Smooth muscle cell of the brain vasculature (primary cell): ENCODE measurements at places on chromosomes 1 and 21.

DNA sequence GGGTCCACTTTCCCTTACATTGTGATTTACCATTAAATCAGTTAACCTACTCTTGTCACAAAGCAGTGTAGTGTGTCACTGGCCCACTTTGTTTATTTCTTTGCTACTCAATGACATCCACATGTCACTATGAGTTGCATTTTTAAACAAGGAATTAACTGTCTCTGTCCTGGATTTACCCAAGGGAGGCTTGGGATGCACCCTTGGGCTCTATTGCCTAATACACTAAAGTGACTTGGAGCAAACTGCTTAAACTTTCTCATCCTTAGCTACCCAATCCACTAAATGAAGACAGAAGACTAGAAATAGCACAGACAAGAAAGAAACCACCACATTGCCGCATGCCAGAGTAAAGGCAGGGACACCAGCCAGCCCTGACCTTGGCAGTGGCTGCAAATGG lies 136.2 kb upstream of the TIAM1 start:
- no peak for DNase-seq

DNA sequence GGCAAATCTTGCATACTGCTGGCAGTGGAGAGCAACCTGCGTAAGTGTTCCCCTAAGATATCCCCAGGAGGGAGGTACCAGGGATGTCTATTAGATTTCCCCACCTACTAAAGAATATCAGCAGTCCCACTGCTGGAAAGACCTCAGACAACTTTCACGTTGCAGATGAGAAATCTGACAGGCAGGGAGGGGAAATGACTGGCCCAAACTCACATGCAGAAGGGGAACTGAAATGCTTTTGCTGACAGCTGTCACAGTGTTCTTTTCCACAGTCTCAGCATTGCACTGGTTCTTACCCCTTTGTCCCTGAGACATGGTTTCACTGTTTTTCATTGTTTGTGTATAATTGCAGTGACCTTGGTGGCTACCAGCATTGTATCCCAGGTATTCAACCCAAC lies 84.8 kb upstream of the ATP1A1 start:
- DNase-seq, result no peak

DNA sequence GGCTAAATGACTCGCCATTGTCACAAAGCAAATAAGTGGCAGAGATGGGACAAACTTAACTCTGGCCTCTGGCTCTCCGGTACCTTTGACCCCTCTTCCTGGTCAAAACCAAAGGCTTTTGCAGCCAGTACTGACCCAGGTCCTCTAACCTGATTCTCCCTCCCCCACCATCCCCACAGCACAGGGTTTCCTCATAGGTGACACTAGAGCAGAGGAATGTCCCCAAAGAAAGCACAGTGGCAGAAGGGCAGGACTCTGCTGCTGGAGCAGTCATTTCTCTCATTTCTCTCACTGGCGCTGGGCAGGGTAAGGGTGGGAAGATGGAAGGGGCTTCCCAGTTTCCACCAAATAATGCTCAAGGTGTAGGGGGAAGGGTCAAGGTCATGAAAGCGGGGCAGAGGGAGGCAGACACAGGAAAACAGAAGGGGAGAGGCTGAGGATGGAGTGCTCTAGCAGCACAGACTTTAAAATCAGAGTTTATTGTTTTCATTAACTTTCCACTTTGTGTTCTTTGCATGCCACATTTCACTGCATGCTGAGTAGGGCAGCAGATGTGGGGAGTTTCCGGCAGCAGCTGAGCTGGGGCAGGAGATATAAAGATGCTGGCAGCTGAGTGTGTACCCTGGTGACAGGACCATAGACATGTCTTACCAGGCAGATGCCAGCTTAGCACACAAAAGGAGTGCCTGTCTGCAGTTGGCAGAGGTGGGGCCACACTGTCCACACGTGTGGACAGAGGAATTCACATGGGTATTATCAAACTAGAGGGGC lies 80.5 kb downstream of the FAM78B start:
- no peak for DNase-seq

DNA sequence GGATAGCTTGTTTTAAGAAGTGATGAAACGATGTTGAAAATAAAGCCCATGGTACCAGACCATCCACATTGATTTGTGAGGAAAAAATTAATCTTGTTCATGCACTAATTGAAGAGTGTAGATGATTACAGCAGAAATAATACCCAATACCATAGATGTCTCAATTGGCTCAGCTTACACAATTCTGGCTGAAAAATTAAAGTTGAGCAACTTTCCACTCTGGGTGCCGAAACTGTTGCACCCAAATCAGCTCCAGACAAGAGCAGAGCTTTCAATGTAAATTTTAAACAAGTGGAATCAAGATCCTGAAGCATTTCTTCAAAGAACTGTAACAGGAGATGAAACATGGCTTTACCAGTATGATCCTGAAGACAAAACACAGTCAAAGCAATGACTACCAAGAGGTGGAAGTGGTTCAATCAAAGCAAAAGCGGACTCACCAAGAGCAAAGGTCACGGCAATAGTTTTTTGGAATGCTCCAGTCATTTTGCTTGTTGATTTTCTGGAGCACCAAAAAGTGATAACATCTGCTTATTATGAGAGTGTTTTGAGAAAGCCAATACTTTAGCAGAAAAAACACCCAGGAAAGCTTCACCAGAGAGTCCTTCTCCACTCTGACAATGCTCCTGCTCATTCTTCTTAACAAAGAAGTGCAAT lies 16.1 kb upstream of the KCNA3 start:
- DNase-seq, result no peak

DNA sequence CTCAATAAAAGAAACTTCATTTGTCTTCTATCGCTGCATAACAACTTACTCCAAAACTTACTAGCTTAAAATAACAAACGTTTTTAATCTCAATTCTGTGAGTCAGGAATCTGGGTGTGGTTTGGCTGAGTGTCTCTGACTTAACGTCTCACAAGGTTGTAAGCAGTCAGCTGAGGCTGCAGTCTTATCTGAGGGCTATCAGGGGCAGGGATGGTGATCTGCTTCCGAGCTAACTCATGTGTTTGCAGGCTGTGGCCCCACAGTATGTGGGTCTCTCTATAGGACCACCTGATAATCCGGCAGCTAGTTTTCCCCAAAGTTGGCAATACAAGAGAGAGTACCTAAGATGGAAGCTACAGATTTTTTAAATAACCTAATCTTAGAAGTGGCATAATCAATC lies 234.2 kb upstream of the FGGY start:
- DNase-seq, result no peak

DNA sequence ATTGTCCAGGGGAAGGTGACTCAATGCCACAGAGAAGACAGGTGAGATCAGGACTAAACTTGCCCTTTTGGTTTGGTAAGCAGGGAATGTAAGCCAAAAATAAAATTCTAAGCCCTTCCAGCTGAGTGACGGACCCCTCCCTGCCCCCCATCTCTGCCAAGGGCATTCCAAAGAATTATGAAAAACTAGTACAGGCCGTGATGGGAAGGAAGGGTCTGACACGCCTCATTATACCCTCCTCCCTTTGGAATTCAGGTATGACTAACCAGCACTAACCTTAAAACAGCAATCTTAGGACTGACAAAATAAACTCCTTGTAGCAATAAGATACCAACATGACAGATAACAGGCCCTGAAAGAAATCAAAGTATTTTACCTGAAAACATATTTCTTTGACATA lies 99.6 kb downstream of the GABPA start:
- DNase-seq, result no peak

- no peak for DNase-seq
Measured at GRCh38 chr1:247535402-247535801, 838 bp downstream of the OR2C3 start.
